ENCODE measurements at places on chromosomes 6 and 20.

DNA sequence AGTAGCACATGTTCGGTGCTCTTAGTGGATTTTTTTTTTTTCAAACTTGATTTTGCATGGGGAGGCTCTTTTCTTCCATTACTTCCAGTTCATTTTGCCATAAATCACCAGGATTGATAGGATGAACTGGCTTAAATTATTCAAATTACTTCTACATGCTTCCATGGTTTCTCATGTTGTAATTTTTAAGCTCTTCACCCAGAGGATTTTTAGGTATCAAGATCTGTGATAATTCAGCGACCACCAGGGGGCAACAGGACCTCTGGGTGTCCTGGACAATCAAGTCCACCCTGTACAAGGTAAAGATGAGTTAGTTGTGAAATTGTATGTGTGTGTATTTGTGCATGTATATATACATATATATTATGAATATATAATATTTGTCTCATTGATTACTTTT lies 4.2 kb upstream of the EPHA7 start:
- peak; percentile 90 for DNase-seq

GRCh38 chr6:90351696-90352095 lies 55.1 kb upstream of the BACH2 start:
- no peak for DNase-seq

DNA sequence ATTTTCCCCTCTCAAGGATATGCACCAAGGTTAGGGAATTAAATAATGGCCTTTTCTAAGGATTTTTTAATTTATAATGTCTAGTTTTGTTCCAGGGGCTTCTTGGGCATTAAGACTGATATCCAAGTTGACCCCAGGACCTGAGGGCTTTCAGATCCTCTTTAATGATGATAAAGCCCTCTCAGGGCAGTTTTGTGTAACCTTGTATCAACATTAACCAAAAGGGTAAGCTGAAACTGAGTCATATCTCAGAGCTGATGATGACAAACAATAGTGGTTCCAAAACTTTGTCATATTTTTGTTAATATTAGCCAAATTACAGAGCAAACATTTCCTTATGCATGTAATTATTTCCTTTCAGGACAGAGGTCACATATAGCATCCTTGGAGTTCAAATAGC lies 309.4 kb upstream of the MAN1A1 start:
- DNase-seq: no peak

- no peak for DNase-seq
Observed at GRCh38 chr6:132464538-132465256, 48.2 kb downstream of the STX7 start.

DNA sequence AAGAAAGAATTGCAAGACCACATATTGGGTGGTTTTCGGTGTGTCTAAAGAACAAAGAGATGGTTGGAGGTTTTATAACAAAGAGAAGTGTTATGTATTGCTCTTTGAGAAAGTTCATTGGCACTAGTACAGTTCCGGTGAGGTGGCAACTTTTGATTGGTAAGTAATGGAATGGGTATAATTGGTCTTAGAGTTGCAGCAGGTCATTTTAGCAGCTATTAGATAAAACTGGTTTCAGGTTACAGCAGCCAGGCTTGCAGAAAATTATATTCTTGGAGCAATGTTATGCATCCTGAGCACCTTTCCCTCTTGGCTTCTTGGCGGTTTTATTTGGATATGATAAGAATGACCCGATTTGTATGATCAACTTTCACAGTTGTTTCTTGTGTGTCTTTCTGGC lies 12.3 kb upstream of the SSTR4 start:
- no peak for DNase-seq

DNA sequence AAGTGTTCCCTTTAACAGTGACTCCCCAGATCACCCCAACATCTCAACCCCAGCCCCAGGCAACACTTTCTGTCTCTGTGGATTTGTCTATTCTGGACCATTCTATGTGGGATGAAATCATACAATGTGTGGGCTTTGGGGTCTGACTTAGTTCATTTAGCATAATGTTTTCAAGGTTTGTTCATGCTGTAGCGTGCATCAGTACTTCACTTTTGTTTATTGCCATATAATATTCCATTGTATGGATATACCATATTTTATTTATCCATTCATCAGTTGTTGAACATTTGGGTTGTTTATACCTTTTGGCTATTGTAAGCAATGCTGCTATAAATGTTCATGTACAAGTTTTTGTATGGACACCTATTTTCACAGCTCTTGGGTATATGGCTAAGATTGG lies 31.0 kb downstream of the FOXF2 start:
- DNase-seq: no peak

DNA sequence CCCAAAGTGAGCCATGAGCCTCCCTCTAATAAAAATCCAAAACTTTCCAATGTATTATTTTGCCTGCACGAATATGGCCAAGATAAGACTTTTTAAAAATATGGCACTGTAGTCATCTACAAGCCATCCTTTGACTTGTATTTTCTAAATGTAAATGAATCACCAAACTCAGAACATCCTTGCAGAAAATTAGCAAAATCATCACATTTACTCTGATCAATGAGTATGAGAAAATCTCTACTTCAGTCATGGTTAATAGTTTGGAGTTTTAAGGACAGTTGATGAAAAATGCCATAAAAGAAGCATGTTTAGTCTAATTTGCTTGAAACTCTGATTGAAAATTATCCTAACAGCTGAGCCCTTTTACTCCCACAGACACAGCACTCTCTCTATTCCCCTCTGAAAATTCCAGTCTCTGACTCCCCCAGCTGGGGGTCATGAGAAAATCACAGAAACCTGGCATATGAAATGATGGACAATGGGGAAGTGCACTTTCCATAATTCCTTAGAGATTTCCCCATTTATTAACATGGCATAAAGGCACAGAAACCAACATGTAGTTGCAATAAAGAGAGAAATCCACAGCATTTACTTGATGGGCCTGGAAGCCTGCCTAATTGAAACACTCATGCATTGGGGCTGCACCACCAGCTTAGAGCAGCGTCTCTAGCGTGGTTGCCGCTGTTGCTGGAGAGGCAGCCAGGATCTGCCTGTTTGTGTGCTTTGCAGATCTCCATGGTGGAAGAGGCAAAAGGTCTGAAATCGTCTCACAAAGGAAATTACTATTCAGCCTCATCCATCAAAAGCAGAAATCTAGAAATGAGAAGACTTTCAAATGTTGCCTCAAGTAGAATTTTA lies 214.0 kb downstream of the WDR27 start:
- no peak for DNase-seq

GRCh38 chr20:1577906-1578305 lies 20.4 kb upstream of the SIRPD start:
- DNase-seq: no peak

GRCh38 chr6:168050881-168051586 lies 28.0 kb downstream of the FRMD1 start:
- peak; percentile 9 for DNase-seq

- no peak for DNase-seq
Observed at GRCh38 chr6:150600010-150600300, 270 bp downstream of the PLEKHG1 start.

DNA sequence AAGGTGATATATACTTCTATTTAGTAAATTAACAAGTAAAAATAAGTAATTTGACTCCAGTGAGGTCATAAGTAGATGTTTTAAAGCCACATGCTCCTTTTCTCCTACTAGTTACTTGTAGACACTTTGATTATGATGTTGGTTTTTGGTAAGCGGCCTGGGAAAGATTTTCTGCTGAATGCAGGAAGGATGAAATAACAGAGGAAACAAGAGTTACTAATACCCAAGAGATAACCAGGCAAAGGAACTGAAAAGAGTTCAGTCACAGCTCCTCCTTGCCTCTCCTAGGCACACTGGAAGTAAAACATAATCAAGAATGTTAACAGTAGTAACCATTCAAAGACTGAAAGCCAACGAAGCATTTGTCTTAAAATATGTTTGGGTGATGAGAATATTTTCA lies 203.3 kb downstream of the RNGTT start:
- no peak for DNase-seq

DNA sequence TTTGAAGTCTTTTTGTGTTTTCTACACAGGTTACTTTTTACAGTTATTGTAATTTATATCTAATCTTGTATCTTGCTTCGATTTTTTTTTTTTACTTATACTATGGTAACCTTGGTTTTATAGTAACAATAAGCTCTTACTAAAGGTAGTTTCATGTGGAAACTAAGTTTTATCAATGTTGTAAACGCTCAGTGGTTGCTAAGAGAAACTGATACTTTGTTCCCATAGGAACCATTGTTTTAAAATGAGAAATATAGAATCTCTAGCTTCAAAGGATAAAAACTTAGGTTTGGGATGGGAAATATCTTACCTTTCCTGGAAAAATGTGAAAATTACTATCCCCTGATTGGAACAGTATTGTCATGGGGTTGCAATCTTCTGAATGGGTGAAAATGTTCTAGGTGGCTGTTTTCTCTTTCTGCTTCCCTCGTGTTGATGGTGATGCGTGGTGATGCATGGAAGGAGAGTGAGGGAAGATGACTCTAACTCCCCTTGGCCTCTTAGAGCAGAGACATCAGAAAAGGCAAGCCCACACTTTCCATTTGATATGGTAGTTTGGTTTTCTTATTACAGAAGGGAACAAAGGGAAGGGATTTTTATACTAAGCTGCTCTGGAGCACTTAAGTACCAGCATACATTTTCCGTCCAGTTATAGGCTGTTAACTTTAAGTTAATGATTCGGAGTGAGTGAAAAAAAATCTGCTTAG lies 23.5 kb upstream of the BACH2 start:
- DNase-seq: no peak

- no peak for DNase-seq
Observed at GRCh38 chr20:34567892-34568865, 9.7 kb downstream of the MAP1LC3A start.

DNA sequence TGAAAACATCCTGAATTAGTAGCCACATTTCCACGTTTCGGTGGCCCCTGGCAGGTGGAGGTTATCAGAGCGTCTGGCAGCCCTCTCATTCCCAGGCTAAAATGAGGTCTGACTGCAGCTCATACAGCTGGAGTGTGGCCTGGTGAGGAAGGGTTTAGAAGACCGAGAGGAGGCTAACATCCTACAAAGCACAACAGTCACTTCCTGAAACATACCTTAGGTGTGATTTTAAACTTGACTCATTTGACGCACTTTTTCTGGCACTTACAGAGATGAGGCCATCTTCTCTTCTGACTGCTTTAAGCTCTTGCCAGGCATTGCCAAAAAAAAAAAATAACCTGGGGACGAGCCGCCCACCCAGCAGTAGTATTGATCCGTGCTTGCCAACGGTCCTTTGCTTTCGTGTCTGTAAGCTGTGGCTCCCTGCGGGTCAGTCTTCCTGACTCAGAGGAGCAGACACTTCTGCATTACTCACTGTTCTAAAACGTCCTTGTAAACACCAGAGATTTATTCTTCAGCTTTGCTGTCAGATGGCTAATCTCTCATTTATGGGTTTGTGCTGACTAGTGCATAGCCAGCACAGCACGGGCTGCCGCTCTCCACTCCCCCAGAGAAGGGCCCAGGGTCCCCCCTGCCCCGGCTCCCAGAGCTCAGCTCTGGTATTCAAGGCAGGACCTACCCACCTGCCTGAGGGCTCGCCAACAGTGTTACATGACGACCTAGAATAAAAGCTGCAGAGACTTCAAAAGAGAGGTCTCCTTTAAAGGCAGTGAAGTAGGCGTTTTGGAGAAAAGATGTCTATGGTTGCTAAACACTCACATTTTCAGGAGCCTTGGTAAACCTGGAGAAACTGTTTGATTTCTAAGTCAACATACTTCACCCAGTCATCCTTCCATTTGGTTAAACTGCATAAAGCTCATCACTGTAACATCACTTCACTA lies 78.5 kb upstream of the FRMD1 start:
- no peak for DNase-seq

GRCh38 chr6:40179496-40179895 lies 245.2 kb upstream of the MOCS1 start:
- DNase-seq: no peak

GRCh38 chr20:14785065-14785743 lies 447.8 kb upstream of the FLRT3 start:
- DNase-seq: peak; percentile 76

DNA sequence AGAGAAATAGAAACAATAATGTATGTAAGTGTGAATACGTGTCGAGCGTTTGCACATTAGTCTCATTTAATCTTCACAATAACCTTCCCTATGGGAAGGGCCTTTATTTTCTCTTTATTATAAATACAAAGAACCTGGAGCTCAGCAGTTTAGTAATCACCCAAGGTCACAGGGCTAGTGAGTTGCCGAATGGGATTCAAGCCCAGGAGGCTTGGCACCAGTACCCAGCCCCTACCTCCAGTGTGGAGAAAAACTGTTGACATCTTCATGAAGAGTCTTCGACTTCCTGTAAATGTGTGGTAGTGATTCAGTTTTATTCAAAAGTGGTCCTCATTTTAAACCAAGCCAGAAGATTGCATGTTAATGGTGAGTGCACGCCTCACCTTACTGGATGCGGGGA lies 162.8 kb downstream of the SCML4 start:
- DNase-seq: no peak

GRCh38 chr20:47546184-47547033 lies 44.7 kb downstream of the NCOA3 start:
- no peak for DNase-seq

DNA sequence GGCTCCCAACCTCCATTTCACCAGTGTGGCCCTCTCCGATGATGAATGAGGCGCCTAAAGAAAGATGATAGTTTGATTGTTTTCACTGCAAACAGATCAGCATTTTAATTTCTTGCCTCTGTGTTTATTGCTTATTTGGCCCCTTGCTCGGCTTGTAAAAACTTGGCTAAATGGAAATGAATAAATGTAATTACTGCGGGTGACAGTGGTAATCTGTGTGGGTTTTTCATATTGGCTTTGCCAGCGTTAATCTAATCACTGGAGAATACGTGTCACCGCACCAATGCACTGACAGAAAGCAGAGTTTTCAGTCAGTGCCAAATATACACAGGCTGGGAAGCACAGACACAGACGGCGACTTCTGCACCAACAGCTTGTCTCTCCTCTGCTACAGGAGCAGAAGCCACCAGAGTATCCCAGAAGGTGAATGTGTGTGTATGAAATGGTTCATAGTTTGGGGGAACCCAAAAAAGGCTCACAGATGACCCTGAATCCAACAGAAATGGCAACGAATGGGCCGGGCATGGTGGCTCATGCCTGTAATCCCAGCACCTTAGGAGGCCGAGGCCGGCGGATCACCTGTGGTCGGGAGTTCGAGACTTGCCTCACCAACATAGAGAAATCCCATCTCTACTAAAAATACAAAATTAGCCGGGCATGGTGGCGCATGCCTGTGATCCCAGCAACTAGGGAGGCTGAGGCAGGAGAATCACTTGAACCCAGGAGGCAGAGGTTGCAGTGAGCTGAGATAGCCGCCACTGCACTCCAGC lies 534.0 kb downstream of the PKHD1 start:
- DNase-seq: peak; percentile 80

DNA sequence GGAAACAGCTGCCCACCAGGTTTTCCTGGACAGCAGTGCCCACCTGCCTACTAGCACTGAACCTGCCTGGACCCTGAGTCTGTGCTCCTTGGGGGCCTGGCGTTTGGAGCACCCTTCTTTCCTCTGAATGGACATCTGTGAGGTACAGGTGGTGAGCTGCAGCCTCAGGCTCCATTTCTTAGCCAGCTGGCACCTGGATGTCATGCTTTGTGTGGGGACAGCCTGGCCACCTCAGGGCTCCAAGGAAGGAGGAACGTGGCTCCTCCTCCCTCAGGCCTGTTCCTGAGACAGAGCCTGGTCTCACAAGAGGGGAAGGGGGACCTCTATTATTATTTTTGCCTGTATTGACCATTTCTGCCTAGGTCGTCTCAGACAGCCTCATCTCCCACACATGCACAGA lies 8.1 kb downstream of the TMEM151B start:
- peak; percentile 16 for DNase-seq

- no peak for DNase-seq
Observed at GRCh38 chr6:43497689-43498088, 12.5 kb downstream of the LRRC73 start.

GRCh38 chr20:12074111-12074655 lies 156.5 kb downstream of the BTBD3 start:
- no peak for DNase-seq

All from NCI-H69 (cell line).